ENCODE measurements at places on chromosomes 1 and 21.

- DNase-seq = no peak
Measured at GRCh38 chr1:210070531-210070930, 132.5 kb downstream of the SYT14 start.

GRCh38 chr1:36085686-36086526 lies 2.0 kb downstream of the TEKT2 start:
- DNase-seq = no peak

- no peak for DNase-seq
Measured at GRCh38 chr1:26721669-26722355, 26.0 kb downstream of the ARID1A start.

- DNase-seq = peak; percentile 75
Measured at GRCh38 chr21:41678924-41679318, 87.9 kb downstream of the RIPK4 start.
